IMR-90 (cell line): ENCODE measurements at places on chromosomes 2 and 18. TPM values are rescaled to one million over a fixed set of nuclear protein-coding genes. Genes with fewer than 3 reads are reported as not detected.

DNA sequence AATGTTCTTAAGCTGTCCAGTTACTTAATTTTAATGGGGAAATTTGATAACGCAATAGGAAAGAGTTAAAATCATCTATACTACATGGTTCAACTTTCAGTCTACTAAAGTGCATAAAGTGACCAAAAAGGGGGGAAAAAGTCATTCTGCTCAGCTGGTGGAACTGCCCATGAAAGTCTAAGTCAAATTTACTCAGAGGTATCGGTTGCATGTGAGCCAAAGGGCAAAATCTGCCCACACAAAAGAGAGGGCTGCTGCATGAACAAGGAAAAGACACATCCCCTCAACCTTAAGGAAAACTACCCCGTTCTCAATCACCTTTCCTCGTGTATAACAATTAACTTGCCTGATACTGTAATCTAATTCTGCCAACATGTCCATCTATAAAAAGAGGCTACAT, 126.1 kb downstream of the TCF4 start:
- DNase-seq, result no peak

DNA sequence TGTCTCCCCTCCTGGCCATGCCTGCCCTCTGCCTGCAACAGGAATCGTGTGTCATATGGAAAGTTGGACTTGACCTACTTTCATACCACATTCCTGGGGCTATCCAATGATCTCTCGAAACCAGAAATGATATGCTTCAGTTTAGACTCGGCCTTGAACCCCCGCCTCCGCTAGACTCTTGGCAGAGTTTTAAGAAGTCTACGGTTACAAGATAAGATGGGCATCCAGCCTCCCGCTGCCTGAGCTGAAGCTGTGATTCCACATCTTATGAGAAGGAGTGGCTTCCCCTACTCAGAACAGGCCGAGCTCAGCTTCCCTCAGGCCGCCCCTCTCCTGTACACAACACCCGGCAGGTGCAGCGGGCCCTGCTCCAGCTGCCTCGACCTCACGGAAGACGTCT, 73.9 kb downstream of the MTCL1 start:
- no peak for DNase-seq

DNA sequence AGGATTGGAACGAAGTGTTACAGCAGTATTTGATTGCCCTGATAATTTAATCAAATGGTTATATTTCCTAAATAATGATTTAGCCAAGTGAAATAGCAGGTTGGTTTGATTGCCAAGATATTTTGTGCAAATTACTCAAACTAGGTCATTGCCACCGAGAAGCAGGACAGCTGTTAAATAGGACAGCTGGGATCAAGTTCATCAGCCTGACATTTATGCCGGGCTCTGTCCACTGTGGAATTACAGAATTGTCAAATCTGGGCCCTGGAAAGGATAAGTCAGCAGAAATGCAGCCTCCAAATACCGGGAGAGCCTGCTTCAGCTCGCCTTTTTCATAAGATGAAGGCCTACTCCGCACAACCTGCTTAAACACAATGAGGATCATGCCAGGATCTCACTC, 73.9 kb upstream of the RPL31 start:
- no peak for DNase-seq

GRCh38 chr2:220188031-220188430, 560.6 kb downstream of the SLC4A3 start:
- peak; percentile 43 for DNase-seq

GRCh38 chr18:47724186-47724975, 206.1 kb downstream of the SMAD2 start:
- no peak for DNase-seq

DNA sequence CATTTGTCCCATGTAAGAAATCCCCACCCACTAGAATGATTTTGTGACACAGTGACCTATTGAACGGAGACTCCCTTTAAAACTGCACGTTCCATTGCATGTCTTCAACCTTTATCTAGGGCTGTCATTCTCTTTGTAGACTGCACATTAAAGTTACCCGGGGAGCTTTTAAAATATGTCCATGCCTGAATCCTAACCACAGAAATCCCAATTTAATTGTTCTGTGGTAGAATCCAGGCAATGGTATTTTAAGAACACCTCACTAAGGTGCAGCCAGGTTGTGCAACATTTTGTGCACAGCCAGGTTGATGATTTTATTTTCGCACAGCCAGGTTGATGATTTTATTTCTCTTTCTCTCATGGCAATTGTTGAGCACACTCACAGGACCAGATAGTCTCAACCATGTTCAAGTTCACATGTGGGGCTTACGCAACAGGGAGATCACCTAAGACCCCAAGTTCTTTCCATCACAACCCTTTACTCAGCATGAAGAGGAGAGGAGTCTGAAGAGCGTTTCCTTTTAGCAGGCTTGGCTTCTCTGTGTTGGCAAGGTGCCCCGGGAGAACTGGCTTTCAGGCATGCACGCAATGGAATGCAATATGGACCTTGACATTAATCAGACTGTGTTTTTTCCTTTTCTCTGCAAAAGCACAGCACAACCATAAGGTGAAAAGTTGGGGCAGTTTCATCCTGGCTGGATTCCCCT, 467.3 kb upstream of the ETAA1 start:
- DNase-seq, result peak; percentile 81

DNA sequence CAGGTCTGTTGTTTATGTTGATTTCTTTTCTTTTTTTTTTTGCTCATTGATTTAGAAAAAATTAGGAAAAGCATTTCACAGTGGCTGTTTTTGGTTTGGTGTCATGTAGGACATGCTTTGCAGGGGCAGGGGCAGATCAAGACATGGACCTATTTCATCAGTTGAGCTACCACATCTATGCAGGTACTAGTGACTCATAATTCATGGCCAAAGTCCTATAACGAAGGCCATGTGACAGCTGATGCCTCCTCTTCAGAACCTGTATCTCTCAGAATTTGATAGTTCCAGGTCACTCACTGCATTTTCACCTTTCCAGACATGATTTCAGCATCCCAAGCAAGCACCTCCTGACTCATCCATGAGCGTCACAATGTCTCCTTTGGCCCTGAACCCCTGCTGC, 195.8 kb downstream of the ALK start:
- DNase-seq, result no peak

DNA sequence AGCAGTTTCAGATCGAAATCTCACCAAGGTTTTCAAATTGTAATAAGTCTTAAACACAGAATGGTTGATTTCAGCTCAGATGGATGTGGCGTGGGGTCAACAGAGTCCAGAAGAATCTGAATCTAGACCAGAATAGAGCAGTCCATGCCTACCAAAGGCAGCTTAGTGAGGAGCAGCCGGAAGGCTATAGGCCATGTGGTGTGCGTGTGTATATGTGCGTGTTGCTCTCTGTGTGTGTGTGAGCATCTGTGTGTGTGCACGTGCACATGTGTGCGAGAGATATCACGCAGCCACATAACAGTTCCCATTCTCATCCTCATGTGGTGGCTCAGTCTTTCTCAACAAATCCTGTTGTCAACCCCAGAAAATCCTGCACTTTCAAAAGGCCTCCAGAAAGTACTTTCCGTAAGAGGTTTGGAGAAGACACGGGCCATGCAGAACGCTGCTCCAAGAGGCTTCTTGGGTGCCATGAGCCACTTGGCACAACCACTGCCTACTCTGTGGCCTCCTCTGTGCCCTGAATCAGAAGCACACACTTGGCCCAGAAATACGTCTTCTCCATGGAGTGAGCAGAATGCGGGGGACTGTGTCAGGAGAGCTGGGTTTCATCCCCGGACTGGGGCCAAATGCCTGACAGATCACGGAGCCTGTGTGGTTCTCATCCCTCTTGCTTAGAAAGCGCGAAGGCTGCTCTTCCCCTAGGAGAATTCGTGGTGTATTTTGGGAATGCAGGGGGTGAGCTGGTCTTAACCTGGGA, 67.3 kb downstream of the ACKR3 start:
- DNase-seq, result no peak

DNA sequence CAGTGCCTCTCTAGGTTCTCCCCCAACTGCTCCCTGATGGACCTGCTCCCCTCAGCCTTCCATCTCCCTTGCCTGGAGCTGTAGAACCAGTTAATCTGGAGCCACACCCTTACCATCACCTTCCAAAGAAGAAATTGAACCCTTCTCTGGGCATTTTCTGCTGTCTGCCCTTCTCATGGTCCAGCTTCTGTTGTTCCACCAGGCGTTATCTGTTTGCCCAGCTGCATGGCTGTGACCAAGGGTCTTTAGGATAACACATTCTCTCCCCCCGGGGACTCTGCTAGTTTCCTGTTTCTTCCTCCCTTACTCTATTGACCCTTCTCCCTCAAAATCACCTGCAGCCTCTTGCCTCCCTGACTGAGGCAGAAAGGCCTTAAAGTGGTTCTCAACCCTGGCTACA, 3.2 kb upstream of the ANKRD53 start:
- DNase-seq, result no peak

GRCh38 chr2:43508209-43508608, 87.6 kb downstream of the THADA start:
- DNase-seq, result no peak

GRCh38 chr18:58015065-58015780, 28.8 kb upstream of the NEDD4L start:
- no peak for DNase-seq

DNA sequence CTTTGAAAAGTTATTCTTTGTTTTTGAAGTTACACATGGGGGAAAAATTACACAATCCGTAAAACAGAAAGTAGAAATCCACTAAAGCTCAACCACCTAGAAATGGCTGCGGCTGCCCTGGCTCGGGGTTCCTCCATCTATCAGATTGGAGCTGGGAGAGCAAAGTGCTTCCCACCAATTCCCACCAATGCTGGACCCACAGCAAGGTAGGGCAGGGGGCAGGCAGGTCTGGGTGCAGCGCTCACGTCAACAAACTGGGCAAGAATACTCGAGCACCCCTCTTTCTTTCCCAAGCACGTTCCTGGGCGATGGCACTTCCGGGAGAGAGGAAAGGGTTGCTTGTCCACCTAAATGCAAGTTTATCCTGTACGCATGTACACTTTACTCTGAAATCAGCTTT, 217.6 kb downstream of the NDUFA10 start:
- DNase-seq, result no peak

DNA sequence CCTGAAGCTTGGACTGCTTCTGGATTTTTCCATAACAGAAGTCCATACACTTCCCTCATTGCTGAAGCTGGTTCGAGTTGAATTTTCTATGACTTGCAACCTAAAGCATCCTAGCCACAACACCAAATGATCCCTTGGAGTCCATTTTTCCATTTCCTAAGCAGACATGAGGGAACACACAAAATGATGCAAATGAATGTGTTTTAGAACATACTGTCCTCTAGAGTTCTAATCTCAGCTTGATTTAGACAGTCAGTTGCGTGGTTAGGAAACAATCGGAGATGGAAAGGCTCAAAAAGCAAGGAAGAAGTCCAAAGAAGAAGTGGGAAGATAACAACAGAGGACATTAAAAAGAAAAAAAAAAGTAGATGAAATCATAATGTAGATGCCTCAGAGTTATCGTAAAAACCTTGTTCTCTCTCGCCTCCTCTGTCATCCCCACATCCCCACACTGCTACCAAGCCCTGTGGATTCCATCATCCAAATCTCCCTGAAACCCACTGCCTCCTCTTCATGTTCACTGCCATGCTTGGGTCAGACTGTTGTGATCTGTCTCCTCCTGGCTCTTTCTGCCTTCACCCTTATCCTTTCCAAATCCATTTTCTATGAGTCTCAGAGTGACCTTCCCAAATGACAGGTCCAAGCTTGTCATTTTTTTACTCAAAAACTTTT, 58.4 kb downstream of the TMEM247 start:
- no peak for DNase-seq

- DNase-seq, result no peak
Measured at GRCh38 chr2:211802666-211803065, 735.9 kb downstream of the ERBB4 start.

DNA sequence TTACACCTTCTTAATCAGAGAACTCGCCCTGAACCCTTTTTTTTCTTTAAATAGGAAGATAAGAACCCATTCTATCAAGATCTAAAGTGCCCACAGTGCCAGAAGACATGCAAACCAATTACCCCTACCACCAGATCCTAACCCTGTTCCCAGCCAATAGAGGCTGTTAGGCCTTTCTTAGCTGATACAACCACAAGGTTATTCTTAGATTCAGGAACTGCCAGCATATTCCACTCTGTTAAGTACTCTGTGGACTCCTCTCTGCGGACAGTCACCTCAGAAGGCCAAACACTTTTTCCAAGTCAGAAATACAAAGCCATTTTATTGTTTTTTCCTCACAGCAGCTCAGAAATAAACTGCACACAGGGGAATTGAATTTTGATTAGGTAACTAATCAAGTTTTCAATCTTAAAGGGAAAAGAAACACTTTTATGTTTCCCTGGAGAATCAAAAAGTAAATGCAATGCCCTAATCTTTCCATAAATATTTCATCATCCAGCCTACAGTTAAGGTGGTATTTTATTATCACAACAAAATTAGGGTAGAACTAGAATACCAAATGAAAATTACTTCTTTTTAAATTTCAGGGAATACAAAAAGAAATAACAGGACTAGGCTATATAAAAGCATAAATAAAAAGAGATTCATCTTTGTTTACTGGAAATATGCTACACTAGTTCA, 111.4 kb downstream of the NBAS start:
- no peak for DNase-seq

DNA sequence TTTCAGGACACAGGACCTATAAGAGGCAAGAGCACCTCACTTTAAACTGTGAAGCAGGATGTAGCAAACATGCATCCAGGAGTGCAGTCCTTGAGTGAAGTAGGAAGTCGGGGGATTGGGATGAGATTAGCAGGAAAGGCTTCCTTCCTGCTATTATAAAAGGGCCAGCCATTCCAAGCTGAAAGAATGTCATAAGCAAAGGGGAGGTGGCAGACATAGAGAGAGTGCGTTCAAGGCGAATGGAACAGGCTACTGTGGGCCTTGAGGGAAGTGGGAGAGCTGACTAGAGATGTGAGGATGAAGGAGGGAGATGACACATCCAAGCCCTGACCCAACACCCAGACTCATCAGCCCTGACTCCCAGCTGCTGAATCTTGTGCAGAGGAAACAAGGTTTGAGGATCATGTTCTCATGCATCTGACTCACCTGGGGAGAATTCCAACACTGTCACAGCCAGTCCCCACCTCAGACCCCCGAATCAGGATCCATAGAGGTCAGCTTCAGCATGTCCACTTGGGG, 63.9 kb downstream of the GYPC start:
- DNase-seq, result peak; percentile 68

DNA sequence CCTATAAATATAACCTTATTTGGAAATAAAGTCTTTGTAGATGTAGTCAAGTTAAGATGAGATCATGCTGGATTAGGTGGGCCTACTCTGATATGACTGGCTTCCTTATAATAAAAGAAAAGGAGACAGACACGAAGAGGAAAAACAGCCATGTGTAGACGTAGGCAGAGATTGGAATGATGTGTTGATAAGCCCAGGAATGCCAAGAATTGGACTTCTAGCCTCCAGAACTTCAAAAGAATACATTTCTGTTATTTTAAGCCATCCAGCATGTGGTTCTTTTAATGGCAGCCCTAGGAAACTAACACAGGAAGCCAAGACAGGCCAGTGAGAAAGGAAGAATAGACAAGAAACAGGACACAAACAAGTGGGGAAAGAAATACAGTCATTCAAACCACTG, 68.6 kb downstream of the NYAP2 start:
- peak; percentile 4 for DNase-seq

GRCh38 chr2:203997980-203998809, 61.6 kb downstream of the ICOS start:
- peak; percentile 22 for DNase-seq

Gene TLX2
- not detected in 2 replicates for polyA plus RNA-seq

Gene SLC66A2
- 23.5 and 29.6 TPM in 2 replicates for polyA plus RNA-seq

Gene SH3RF3
- polyA plus RNA-seq, result 5.3 and 5.7 TPM in 2 replicates

Gene CLEC4F
- polyA plus RNA-seq, result not detected in 2 replicates

Gene MC4R
- polyA plus RNA-seq, result 0.09 and 0.14 TPM in 2 replicates

Gene PPP1R1C
- 0.10 and 0.34 TPM in 2 replicates for polyA plus RNA-seq

Gene ACYP2
- polyA plus RNA-seq, result 5.9 and 7.4 TPM in 2 replicates

Gene NEB
- not detected in 2 replicates for polyA plus RNA-seq

Gene TRAPPC12
- polyA plus RNA-seq, result 69.9 and 70.2 TPM in 2 replicates

Gene CTAGE1
- 0.09 and 0.10 TPM in 2 replicates for polyA plus RNA-seq

Gene CXCR1
- not detected in 2 replicates for polyA plus RNA-seq

Gene AGXT
- not detected in 2 replicates for polyA plus RNA-seq
